Caco-2 (cell line): ENCODE measurements at places on chromosomes 1 and 21. TPM values are rescaled to one million over a fixed set of nuclear protein-coding genes. Genes with fewer than 3 reads are reported as not detected.
A peak's percentile ranks its signal among the peaks of the same experiment; 100 is the strongest.

DNA sequence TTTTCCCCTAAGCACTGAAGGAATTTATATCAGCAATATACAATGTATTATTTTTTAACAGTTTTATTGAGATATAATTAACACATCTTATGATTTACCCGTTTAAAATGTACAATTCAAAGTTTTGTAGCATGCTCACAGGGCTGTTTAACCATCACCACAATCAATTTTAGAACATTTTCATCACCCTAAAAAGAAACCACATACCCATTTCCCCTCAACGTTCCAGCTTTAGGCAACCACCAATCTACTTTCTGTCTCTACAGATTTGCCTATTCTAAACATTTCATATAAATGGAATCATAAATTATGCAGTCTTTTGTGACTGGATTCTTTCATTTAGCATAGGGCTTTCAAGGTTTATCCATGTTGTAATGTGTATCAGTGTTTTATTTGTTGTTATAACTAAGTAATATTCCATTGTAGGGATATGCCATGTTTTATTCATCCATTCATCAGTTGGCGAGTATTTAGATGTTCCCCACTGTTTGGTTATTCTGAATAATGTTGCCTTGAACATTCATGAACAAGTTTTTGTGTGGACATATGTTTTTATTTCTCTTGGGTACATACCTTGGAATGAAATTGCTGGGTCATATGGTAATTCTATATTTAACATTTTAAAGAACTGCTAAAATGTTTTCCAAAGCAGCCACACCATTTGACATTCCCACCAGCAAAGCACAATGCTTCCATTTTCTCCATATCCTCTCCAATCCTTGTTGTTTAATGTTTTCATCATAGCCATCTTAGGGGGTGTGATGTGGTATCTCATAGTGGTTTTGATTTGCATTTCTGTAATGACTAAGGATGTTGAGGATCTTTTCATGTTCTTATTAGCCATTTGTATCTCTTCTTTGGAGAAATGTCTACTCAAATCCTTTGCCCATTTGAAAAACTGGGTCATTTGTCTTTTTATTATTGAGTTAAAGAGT, 188.5 kb downstream of the TM2D1 start:
- H3K27ac ChIP-seq: no peak overlapping the region
- no peaks in the 10 kb centered on the region for H3K4me1 ChIP-seq
- H3K4me3 ChIP-seq: no peak overlapping the region
- no peaks in the 10 kb centered on the region for H3K27me3 ChIP-seq

DNA sequence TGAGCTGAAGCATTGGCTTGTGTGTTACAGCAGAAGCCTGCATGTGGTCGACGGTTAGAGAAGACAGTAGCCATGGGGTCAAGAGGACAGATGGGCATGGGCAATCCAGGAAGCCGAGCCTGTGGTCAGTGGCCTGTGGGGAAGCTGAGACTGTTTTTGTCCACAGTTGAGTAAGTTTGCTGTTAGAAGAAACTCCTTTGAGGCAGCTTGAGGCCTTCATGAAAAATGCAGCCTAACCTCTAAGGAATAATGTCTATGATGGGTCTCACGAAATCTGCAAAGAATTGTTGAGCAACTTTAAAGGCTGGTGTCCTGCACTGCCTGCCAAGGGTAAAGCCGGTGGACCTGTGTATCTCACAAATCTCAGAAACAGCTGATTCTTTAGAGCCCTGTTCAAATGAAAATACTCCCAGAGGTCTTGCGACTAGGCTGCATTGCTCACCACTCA, 322.4 kb downstream of the SETD4 start:
- H3K27me3 ChIP-seq: no peaks in the 10 kb centered on the region
- H3K27ac ChIP-seq: no peak overlapping the region
- DNase-seq: no peak

The C4BPA gene
- 10.6 and 12.7 TPM in 2 replicates for total RNA-seq

The MPL gene
- 0.49 TPM in 1 of 2 replicates, not detected in the other for total RNA-seq

DNA sequence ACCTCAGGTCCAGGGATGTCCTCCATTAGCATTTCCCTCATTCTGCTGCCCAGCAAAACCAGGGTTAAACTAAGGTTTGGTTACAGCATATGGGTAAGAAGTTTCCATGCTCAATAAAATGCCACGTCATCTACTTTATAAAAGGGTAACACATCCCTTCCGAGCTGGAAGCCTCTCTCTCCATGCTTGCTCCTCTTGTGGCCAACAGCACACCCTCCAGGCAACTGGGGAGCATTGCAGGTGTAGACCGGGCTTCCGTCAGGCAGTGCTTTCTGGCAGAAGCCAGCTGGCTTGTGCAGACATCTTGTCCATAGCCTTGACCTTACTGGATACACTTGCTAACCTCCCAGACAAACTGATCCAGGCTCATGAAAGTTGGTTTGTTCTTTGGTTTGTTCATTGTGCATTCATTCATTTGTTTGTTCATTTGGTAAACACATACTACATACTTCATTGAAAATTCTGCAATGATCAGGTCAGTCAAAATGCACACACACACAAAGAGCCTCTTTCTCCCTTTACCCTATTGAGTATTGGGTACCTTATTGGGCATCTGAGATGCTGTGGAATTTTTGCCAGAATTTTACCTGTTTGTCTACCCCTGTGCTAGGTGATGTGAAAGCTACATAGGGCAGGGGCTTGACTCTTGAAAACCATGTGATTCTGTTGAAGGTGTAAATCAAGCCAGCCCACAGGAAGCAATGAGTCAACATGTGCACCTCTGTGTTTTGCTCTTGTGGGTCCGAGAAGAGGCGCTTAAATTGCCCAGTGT, 422.8 kb downstream of the CAMTA1 start:
- H3K27ac ChIP-seq: no peak overlapping the region
- no peaks in the 10 kb centered on the region for H3K4me1 ChIP-seq
- H3K27me3 ChIP-seq: no peaks in the 10 kb centered on the region

The CRB1 gene
- total RNA-seq: not detected in 2 replicates

DNA sequence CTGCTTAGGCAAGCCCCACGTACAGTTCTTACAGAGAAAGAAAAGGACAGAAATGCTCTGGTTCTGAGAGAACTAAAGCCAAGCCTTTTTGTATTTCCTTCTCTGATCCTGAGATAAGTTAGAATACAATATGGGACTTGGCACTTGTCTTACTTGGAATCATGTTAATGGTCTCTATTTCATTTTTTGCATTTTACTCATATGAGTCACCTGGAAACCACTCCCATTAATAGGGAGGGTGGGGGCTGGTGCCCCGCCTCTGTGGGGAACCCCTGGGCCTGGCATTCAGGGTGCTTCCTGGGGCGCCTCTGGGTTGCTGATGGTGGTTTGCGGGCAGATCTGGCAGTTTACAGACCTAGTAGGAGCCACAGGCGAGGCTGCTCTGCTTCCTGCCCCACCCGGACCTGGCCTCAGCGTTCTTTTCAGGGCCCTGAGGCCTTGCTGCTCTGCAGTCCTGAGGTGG, 26.7 kb downstream of the TSPAN2 start:
- peak; percentile 36 for DNase-seq
- no peaks in the 10 kb centered on the region for H3K27me3 ChIP-seq
- H3K4me1 ChIP-seq: peaks cover 8% of the 10 kb centered on the region
- H3K27ac ChIP-seq: no peak overlapping the region
- no peaks in the 10 kb centered on the region for H3K36me3 ChIP-seq

DNA sequence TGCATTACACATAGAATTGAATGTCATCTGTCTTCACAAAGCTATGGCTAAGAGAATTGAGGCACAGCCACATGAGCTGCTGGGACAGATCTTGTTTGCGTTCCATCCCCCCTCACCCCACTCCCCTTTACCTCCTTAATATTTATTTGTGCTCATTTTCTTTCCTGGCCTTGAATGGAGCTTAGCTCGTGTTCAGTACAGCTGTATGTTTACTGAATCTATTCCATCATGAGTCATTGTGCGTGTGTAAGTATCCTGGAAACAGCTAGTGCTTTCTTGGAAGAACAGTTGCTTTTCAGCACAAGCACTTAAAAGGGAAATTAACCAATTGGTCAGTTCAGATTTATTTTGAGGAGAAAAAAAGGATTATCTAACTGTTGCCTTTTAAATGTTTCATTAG, 14.7 kb downstream of the PROX1 start:
- no peaks in the 10 kb centered on the region for H3K36me3 ChIP-seq
- H3K27me3 ChIP-seq: no peaks in the 10 kb centered on the region
- no peak overlapping the region for H3K4me3 ChIP-seq
- no peaks in the 10 kb centered on the region for H3K4me1 ChIP-seq
- no peak for DNase-seq

The FLG gene
- not detected in 2 replicates for total RNA-seq

The CFAP298 gene
- total RNA-seq: 54.5 and 61.2 TPM in 2 replicates

The VAV3 gene
- total RNA-seq: 0.57 and 0.93 TPM in 2 replicates

The WNT3A gene
- 0.09 TPM in 2 replicates for total RNA-seq

The IKBKE gene
- 9.0 and 12.7 TPM in 2 replicates for total RNA-seq

DNA sequence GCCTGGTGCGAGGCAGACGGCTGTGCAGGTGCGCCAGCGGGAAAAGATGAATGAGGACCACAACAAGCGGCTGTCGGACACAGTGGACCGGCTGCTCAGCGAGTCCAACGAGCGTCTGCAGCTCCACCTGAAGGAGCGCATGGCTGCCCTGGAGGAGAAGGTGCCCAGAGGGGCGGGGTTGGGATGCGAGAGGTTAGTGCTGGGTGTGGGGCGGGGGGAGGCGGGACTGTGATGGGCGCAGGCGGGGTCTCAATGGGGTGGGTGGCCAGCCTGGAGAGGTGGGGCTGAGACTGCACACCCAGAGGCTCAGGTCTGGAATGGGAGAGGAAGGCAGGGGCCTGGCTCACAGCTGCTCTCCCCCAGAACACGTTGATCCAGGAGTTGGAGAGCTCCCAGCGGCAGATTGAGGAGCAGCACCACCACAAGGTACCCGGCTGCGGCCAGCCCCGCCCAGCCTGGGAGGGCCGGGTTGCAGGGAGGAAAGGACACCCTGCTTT, 22.3 kb downstream of the PPFIA4 start:
- H3K27ac ChIP-seq: no peak overlapping the region
- H3K27me3 ChIP-seq: no peaks in the 10 kb centered on the region
- no peaks in the 10 kb centered on the region for H3K4me1 ChIP-seq
- H3K36me3 ChIP-seq: no peaks in the 10 kb centered on the region

DNA sequence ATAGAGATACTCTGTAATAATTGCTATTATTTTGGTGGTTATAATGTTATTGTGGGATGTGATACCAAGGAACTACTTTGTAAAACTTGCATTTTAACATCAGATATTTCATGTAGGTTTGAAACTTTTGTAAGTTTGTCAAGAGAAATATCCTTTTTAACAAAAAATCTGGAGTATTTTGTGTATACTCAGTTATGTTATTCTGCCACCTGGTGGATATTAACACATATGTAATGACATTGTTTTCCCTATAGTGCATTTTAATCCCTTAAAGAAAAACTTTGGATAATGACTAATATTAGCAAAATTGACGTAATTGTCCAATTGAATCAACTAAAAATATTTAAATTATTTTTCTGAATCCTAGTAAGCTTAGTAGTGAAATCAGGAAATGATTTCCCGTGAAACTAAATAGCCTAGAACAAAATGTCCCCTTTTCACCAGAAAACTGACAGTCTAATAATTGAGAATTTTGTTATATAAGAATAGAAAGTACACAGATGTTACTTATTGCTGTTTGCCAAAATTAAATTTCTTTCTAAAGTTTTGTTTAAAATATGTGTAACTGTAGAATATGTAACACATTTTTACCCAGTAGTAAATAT, 39.6 kb downstream of the KCTD3 start:
- no peak overlapping the region for H3K4me3 ChIP-seq
- no peaks in the 10 kb centered on the region for H3K27me3 ChIP-seq
- H3K27ac ChIP-seq: peak overlapping the region; percentile 68
- H3K36me3 ChIP-seq: no peaks in the 10 kb centered on the region
- H3K4me1 ChIP-seq: peaks cover 38% of the 10 kb centered on the region

DNA sequence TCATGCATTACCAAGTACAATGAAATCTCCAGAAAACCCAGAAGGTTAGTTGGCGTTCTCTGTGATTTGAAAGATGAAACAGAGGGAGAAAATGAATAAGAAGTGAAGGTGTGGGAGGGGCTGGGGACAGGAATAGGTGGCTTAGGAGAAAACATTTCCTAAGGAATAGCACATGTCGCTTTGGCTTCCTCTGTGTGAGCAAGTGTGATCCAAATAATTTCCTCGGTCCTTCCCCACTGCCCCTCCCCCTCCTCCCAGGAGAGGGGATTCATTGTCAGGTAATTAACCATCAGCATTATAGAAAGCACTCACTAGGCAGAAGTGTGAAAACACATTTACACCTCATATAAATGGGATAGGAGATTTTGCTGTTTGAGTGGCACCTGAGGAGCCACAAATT, 105.5 kb downstream of the NUF2 start:
- no peak overlapping the region for H3K4me3 ChIP-seq
- no peak for DNase-seq
